Activated effector memory CD4-positive, alpha-beta T cell treated with anti-CD3 and anti-CD28 coated beads, Interleukin-2, amount 50 U/mL, for 16 hours (primary cell): ENCODE measurements at places on chromosomes 12 and 14.
A peak's percentile ranks its signal among the peaks of the same experiment; 100 is the strongest.

DNA sequence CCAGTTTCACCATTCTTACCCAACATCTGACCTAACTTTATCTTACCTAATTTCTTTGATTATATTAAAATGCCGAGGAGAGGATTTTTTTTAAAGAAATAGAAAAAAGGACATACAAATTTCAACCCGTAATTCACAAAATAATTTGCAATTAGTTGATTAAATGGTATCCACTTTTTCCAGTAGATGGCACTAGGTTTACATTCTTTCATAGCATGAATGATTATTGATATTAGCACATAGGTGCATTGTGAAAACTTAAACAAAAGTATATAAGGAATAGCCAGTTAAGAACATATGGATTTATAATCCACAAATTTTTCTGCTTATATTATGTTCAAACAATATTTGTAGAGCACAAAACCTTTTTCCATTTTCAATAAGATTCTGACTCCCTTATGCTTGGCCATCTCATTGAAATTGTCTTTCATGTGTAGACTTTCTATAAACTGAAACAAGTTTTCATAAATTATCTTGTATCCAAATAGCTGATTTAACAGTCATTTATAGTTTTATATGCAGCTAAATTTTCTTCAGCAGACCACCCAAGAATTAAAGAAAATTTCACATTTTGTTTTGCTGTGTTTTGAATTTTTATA is 35.3 kb downstream of the MSRB3 start:
- DNase-seq: no peak

DNA sequence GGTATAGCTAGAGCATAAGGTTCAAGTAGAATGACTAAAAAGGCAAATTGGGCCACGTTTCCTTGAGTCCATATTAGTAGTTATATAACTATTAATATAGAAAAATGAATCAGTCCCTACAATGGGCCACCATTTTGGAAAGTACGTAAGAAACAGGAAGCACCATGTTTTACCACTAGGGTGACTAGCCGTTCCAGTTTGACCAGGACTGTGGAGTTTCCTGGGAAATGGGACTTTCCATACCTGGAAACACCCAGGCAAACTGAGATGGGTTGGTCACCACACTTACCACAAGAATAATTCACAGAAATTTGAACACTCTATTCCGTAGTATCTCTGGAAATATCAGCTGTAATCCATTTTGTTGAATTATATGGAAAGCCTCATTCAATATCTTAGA is 2.1 kb upstream of the MAGOHB start:
- no peak for DNase-seq

GRCh38 chr12:65605019-65605418 is 219.3 kb upstream of the HMGA2 start:
- no peak for DNase-seq

DNA sequence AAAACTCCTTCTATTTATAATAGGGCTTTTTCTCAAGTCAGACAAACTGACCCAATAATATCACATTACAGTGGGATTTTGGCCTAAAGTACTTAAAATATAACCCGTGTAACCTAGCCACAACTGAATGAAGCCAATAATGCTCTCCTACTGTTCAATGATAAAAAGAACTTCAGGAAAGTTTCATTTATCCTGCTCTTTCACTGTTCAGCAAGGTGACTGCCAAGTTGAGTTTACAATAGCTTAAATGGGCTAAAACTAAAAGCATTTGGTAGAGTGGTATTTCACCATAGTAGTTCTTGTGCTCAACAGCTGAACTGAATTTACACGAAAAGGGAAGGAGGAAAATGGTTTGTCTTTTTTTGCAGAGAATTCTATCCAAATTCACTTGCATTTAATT is 49.8 kb downstream of the CNTN1 start:
- no peak for DNase-seq

DNA sequence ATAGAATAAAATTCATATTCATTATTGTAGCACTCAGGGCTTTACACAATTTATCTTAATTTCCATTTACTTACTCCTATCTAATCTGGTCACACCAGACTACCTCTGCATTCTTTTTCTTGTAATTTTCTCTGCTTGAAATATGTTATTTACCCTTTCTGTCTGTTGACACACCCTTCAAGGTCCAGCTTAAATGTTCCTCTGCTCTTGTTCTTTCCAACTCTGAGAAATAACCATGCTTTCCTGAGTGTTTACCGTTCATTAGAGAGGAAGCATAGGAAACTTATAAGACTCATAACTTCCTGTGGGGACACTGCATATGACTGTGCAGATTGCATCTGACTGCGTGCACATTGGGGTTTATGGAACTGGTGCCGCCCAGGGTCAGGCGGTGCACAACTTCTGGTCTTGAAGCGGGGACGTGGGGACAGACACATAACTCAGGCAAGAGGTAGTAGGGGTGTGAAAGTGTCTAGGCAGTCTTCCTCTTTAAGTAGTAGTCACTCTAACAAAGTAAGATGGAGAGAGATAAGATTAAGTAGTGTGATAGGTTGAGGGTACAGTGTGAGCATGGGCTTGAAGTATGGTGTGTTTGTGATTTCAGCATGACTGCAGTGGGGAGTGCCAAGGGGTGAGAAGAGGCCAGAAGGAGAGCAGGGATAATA is 42.6 kb upstream of the FOXJ2 start:
- peak; percentile 86 for DNase-seq
